ENCODE measurements at places on chromosomes 12 and 14.

DNA sequence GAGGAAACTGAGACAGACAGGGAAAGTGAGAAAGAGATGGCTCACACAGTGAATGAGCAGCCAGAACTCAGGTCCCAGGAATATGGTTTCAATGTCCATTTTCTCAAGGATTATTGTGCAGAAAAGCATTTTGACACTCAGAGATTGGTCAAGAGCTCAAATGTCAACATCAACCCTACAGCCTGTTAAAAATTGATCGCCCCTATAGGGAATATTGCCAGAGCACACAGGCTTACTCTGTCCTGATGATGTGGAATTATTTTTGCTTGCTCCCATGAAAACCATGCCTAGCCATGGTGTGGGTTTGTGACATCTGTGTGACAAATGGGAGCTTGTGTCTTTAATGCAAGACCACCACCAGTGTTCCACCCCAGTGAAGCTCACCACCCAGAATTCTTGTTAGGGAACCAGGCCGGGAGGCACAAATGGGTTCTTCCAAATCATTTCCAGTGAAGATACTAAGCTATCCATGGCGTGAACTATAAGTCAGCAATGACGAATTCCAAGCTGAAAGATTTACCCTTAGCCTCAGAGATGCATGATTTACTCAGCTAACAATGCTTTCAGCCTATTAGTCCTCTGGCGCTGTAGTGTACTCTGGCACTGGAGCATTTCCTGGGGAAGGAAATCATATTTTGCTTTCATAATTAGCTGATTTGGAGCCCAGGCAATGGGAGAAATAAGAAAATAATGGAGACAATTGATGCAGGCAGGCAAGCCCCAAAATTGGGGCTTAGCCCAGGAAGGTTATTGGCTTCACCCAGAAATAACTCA is 1188.2 kb upstream of the TMEM132C start:
- peak; percentile 17 for DNase-seq

GRCh38 chr12:724194-724855 is 28.1 kb upstream of the WNK1 start:
- no peak for DNase-seq

DNA sequence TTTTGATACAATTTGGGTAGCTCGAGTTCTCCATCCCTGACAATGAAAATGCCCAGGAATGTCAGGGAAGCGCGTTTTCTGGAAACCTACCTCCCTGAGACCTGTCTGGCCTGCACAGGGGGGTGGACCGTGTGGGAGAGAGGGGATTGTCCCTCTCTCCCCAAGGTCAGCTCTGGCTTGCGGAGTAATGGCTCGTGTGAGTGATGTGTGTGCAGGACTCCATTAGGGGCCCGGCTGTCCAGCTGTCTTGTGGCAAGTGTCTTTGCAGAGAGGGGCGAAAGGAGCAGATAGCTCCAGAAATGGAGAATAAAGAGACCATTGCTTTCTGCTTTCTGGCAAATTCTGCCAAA is 215.3 kb downstream of the CHST11 start:
- DNase-seq: no peak

- peak; percentile 65 for DNase-seq
Measured at GRCh38 chr14:49972131-49972671, 79.3 kb downstream of the ARF6 start.

DNA sequence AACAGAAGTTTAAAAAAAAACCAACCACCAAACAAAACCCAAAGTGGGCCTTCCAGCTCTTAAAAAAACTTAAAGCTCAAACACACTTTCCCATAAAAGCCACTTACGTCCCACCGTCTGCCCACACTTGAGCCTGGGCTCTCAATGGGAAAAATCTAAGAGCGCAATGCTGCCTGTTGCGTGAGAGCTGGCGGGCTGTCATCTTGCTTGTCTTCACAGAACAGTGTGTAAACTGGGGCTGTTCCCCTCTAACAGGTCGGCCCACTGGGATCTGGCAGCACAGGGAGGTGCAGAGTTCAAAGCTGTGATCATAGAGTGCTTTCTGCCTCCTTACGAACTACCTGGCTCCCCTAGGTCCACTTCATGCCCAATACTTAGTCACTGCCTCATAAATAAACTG is 80.0 kb downstream of the DICER1 start:
- DNase-seq: no peak

- DNase-seq: no peak
Measured at GRCh38 chr14:56686416-56686815, 106.8 kb downstream of the TMEM260 start.

DNA sequence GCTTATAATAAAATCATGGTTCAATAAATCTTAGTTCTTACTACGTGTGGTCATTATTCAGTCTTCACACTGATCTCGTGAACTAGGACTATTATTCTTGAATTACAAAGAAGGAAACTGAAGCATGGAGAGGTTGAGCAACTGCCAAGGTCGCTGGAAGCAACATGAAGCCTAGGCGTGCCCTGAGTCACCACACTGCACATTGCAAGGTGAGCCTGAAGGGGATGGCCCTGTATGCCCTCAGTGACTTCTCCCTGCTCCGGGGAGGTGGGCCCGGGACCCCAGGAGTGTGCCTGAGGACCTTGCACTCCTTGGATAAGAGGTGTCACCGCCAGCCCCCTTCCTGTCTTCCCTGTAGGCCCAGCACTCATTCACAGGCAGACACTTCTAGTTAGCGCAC is 161.6 kb downstream of the CACNA1C start:
- no peak for DNase-seq

- DNase-seq: no peak
Measured at GRCh38 chr12:68159681-68160304, at the start of gene IFNG. Gene IFNG, minus strand, starts transcription at chr12:68159740. Its CDS starts 125 bp downstream, at chr12:68159615.

DNA sequence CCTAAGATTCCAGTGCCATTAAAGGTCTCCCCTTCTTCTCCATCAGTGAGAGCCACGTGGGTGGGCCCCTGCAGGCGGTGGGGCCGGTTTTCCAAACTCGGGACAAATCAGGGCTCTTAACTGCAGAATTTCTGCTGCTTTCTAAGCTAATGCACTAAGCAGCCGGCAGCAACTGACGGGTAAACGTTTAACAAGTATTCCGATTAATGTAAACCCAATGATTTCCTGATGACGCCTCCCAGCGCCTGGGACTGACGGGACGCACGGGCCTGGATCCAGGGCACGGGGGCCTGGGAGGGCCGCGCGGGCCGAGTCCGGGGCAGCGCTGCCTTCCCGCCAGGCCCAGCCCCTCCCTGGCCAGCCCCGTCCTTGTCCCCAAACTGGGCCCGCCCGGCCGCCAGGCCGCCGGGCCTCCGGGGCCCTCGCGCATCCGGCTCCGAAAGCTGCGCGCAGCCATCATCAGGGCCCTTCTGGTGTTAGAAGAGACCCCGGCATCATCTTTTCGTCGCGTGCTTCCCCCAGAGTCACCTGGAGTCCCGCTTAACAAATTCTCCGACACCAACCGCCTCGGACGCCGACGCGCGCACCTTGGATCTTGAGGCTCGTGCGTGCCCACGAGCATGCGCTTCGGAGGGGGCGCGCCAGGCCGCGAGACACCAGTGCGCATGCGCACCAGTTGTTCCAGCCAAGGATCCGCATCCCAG is at the start of gene MLH3:
MLH3 (minus strand) TSS at position 616 of the 704 bp plus-strand sequence. CDS start 1,812 bp downstream, outside the sequence.
- DNase-seq: peak; percentile 82

DNA sequence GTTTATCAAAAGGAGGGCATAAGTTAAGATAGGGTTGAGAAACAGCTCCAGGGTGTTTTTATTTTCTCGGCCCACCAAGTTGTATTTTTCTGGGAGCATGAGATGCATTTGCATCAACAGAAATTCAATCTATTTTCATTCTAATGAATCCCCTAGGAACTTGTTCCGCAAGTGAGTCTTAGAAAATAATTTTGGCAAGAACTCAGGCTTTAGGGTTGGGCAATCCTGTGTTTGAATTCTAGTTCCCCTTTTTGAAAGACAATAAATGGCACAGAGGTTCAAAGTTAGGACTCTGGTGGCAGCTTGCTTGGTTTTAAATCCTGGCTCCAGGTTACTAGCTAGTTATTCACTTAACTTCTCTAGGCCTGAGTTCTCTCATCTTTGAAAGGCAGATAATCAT is 23.7 kb downstream of the SLC5A8 start:
- DNase-seq: no peak

DNA sequence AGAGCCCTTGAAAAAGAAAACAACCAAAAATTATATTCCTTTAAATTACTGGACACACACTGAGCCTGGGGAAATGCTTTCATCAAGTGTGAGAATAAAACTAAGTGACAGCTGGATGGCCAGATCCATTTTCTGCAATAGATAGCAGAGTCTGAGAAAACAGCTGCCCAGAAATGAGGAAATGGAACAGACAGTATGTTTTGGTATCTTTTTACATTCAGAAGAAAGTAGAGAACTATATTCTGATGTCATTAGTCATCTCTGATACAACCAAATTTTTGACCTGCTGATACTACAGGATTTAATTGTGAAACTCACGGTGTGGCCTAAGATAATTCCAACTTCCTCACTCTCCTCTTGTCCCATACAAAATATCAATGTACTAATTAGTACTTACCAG is 78.2 kb downstream of the HMGA2 start:
- peak; percentile 67 for DNase-seq

- no peak for DNase-seq
Measured at GRCh38 chr14:99687284-99688209, 3.4 kb downstream of the CYP46A1 start.

GRCh38 chr14:68616221-68616902 is 176.5 kb downstream of the ZFP36L1 start:
- DNase-seq: peak; percentile 60

DNA sequence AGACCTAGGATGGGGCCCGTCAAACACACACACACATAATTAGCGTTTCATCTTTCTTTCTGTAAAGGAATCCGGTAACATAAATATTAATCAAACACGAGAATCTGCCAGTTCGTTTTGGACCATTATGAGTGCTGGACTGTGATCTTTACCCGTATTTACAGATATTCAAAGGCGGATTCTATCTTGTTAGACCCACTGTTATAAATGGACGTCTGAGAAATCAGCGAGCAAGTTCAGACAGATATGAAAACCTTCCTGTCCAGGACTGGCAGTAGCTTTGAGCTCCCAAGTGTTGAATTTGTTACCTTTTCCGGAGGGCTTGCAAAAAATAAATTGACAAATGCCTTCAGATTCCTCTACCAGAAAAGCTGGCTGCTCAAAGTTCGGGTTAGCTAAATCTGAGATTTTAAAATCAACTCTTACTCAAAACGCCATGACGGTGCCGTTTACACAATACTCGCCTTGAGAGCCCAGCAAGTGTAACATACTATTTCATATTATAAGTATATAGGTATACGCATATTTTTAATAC is 27.6 kb downstream of the BCL11B start:
- DNase-seq: no peak

GRCh38 chr12:123531091-123531490 is 2.4 kb downstream of the RILPL1 start:
- DNase-seq: no peak

DNA sequence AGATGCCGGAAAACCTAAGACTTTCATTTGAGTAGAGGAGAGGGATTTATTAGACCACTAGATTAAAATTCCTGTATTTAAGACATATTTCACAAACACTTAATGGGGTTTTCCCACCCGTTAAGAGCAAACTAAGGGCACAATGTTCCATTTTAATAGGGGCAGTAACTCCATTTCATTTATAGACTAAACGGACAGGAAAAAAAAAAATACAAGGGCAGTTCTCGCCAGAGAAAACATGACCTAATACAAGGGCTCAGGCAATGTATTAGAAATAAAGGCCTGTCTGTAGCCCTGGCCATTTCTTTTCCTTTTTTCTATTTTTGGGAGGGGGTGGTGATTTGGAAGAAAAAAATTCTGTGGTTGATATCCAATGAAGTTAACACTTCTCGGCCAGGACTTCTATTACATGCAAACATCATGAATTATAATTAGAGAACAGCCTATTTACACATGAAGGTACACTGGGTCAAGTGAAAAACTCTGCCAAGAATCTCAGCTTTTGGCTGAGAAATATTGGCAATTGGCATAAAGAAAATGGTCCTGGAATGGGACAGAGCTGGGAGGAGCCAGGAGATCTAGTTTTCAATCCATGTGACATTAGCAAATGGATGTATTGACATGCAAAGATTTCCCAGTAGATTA is 641.1 kb upstream of the TBX3 start:
- DNase-seq: no peak

DNA sequence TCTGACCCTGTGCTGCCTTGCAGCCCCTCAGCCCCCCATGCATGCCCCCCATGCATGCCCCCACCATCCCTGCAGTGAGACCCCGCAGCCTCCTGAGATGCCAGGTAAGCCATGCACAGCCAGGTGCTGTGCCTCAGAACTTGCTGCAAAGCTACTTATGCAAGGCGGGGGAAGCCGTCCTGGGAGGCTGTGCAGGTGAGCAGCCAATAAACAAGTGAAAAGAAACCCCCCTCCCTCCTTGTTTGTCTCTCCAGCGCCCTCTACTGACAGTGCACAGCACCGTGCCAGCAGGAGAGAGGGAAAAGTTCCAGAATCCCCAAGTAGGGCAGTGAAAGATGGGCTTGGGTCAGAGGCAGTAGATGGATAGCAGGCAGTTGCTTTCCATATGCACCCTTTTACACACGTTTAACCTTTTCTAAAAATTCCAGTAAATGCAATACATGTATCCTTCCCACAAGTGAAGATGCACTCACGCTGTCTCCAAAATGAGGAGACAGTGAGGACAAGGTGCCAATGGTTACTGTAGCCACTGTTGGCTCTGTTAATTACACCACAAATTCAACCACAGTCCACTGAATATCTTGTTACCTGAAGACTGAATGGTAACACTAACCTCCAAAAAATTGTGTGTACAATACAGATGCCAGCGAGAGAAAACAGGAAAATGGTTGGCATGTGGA is 18.0 kb downstream of the TNFAIP2 start:
- DNase-seq: peak; percentile 27

- no peak for DNase-seq
Measured at GRCh38 chr12:99745121-99745520, 97.6 kb downstream of the GARIN6 start.

DNA sequence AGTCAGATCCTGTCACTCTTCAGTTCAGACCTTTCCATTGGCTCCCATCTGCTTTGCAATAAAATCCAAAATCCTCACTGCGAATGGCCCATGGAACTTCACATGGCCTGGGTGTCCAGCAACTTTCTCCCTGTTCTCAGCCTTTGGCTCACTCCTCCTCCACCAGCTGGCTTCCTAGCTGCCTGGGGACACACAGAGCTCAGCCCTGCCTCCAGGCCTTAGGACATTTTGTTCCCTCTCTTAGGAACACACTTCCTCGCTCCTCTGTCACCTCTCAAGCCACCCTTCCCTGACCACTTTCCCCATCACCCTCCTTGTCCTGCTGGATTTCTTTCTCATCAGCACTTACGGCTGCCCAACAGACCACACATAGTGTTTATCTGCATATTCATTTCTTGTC is 419.6 kb downstream of the MED13L start:
- DNase-seq: no peak
